Thymus (tissue), 14 donors: ENCODE measurements at places on chromosomes 12 and 14. TPM values are rescaled to one million over a fixed set of nuclear protein-coding genes. Genes with fewer than 3 reads are reported as not detected.

Gene LMNTD1
- 0.14 TPM for polyA plus RNA-seq

Gene PRICKLE1
- polyA plus RNA-seq: 1.3 TPM

Gene TMCC3
- polyA plus RNA-seq: 4.0 TPM

Gene KRT76
- polyA plus RNA-seq: 0.91 TPM
